Esophagus mucosa (tissue), 1 donor: ENCODE measurements at places on chromosomes 3 and 15.
A peak's percentile ranks its signal among the peaks of the same experiment; 100 is the strongest.

- no peak for ATAC-seq
These were observed 102.0 kb downstream of the STAC start for GRCh38 chr3:36482256-36482655.

GRCh38 chr3:27533261-27533607 is 49.0 kb upstream of the SLC4A7 start:
- ATAC-seq, result peak; percentile 36

DNA sequence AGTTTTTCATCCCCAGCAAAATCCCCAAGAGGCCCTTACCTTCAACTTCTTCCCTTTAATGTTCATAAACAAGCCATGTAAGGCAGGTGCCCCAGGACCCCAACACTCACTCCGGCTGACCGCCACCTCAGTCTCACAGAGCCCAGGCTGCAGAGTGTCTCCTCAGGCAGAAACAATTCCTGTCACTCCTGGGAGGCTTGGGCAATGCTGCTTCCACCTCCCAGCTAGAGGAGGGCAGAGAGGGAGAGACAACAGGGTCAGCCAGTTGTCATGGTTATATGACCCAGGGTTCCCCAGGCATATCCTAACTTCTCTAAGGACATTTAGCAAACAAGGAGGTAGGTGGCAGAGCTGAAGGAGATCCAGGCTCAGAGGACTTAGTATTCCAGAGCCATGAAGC is at the start of gene PLIN1:
TSS of gene PLIN1 (minus strand) at position 156 of the 400 bp plus-strand sequence. CDS start 1,878 bp downstream, outside the sequence.
- ATAC-seq, result no peak

GRCh38 chr3:30764891-30765290 is 129.6 kb downstream of the GADL1 start:
- ATAC-seq, result no peak

DNA sequence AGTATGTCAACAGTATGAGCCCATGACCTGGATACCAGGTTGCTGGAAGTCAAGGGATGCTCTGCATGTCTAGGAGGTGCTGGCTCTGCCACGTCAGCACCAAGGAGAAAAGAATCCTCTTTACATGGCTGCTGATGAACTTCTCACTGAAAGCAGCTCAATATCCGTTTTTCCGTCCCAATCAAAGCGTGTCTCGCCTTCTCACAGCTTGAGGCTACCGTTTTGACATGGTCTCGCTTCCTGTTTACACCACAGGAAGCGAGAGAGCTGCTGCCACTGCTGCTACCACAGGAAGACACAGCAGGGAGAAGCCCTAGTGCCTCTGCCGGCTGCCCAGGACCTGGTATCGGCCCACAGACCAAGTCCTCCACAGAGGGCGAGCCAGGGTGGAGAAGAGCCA is 27.3 kb downstream of the STARD5 start:
- peak; percentile 28 for ATAC-seq

- peak; percentile 91 for ATAC-seq
These were observed 19.6 kb upstream of the MOBP start for GRCh38 chr3:39447637-39448483.

- no peak for ATAC-seq
These were observed 12.7 kb downstream of the C3orf22 start for GRCh38 chr3:126546013-126546412.

DNA sequence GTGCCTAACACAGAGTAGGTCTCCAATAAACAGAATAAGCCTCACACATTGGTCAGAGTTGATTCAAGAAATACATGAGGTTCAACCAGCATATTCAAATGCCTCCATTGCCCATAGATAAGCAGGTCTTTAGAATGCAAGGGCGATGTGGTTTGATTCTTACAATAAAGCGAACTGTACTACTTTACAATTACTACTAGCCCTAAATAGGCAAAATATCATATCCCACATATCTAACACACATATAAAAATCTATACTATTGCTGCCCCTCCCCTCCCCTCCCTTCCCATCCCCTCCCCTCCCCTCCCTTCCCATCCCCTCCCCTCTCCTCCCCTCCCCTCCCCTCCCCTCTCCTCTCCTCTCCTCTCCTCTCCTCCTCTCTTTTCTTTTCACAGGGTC is 6.7 kb upstream of the GRM7 start:
- ATAC-seq, result no peak

DNA sequence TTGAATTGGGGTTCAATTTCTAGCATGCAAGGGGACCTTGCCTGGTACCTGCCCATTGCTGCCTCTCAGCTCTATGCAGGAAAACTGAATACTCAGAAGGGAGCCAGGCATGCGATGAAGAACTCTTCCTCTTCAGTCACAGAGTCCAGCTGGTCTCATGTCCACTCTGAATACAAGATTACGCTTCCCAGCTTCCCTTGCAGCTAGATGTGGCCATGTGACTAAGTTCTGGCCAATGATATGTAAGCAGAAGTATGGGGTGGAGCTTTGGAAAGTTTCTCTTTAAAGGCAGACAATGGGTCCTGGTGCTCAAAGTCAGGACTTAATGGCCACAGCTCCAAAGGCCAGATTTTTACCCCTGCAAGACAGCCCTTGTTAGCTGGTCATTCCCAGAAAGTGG is 9.0 kb downstream of the WNT7A start:
- ATAC-seq, result no peak

GRCh38 chr3:141356046-141356445 is 12.3 kb upstream of the ZBTB38 start:
- ATAC-seq, result no peak
